Transverse colon (tissue), 4 donors: ENCODE measurements at places on chromosomes 16 and 17. TPM values are rescaled to one million over a fixed set of nuclear protein-coding genes. Genes with fewer than 3 reads are reported as not detected.

The ARMC5 gene
- 3.2 TPM for total RNA-seq

DNA sequence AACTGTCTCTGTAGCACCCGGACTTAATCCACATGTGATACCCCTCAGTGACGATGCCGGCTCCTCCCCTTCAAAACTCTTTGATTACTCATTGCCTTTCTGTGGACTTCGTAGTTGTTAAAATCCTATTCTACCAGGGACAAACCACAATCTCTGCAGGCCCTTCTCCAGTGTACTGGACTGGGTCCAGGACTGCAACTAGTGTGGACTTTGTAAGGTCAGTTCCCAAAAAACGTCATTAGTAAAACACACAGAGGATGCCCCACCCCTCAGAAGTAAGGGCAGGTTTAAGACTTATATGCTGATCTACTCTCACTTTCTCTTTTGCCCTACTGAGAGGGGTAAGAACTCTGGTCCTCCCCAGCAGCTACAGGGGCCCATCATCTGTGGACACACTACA is 10.5 kb upstream of the NUDT7 start:
- H3K4me3 ChIP-seq, result no peak overlapping the region
- H3K27me3 ChIP-seq, result no peaks in the 10 kb centered on the region
- H3K36me3 ChIP-seq, result no peaks in the 10 kb centered on the region
- peak; percentile 48 for DNase-seq
- H3K27ac ChIP-seq, result no peak overlapping the region

The TMIGD1 gene
- total RNA-seq, result 104 TPM

DNA sequence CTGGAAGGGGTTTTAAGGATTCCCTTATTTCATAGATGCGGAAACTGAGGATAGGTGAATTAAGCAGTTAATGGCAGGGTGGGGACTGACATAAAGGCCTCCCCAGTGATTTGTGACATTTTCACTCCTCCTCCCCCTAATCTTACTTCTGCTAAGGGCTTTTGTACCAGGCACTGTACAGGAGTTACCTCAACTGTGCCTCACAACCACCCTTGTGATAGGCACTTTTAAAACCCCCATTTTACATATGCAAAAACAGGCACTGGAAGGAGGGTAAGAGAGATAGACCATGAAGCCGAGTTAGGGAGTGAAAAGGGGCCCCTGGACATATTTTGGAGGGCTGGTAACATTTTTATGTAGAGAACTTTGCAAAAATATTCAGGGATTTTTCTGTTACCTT is 862 bp upstream of the GDE1 start:
- no peaks in the 10 kb centered on the region for H3K36me3 ChIP-seq
- H3K4me1 ChIP-seq, result peaks cover 29% of the 10 kb centered on the region
- DNase-seq, result no peak
- no peak overlapping the region for H3K27ac ChIP-seq
- no peaks in the 10 kb centered on the region for H3K27me3 ChIP-seq

DNA sequence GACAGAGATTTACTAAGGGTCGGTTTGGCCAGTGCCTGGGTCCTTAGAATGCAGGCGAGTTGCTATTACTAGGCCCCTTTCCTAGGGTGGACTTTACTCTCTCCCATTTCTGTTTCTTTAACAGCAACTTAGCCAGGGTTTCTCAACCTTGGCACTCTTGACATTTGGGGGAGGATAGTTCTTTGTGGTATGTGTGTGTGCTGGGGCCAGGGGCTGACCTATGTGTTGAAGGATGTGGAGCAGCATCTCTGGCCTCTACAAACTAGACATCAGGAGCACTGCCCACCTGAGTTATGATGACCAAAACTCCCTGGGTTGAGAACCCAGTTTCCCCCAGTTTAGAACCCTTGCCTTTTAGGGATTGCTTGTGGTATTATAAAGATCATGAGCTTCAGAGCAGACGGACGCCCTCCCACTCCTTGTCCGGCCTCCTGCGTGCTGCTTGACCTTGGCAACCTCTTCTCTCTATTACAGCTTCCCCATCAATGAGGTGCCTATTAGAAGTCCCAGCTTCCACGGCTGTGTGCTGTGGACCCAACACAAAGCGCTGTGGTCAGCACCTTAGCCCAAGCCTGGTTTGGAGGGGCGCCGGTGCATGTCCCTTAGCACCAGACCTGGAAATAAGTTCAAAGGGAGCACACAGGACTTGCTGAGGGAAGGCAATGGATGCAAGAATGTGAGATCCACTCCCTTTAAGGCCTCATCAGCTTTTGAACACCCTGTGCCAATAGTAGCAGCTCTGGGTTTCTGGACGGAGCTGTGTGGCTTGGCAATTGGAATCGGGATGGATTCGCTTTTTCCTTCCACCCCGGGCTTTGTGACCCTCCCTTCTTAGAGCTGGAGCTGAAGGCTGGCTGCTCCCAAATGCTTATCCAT is 239.2 kb upstream of the MAF start:
- DNase-seq, result no peak
- H3K27ac ChIP-seq, result peak overlapping the region; percentile 46
- peaks cover 4% of the 10 kb centered on the region for H3K4me1 ChIP-seq
- no peaks in the 10 kb centered on the region for H3K27me3 ChIP-seq
